ENCODE measurements at places on chromosomes 7 and 10.

GRCh38 chr7:2198760-2199159 lies 34.0 kb downstream of the MAD1L1 start:
- DNase-seq, result no peak

GRCh38 chr10:71278691-71279588 lies 40.1 kb upstream of the SLC29A3 start:
- DNase-seq, result no peak

GRCh38 chr7:91598791-91599190 lies 281.7 kb downstream of the MTERF1 start:
- no peak for DNase-seq

DNA sequence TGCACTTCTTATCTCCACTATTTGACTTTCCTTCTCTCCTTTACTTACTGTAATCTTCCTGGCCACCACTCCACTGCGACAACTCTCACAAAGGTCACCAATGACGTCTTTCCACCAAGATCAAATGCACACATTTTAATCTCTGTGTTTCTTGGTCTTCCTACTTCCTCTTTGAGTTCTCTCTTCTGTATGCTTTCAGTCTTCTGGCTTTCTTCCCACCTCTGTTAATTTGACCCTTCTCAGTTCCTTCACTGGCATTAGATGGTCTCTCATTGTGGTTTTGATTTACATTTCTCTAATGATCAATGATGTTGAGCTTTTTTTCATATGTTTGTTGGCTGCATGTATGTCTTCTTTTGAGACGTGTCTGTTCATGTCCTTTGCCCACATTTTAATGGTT lies 31.9 kb downstream of the FAM107B start:
- no peak for DNase-seq

DNA sequence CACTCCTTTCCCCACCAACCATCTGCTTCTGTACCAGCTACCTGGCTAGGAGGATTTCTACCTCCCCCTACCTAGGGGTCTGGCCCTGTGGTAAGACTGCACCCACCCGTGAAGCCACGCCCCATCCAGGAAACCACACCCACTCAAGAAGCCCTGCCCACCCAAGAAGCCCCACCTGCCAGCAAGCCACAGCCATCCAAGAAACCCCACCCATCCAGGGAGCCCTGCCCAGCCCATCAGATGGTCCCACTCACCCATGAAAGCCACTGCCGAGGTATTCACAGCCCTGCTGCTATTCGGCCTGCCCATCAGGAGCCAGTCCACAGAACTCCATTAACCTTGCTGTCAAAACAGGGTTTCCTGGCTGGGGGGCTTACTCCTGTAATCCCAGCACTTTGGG lies 15.6 kb upstream of the MUC3A start:
- no peak for DNase-seq

GRCh38 chr10:22629852-22630233 lies 84.5 kb downstream of the PIP4K2A start:
- no peak for DNase-seq

All from activated T-helper 2 cell treated with anti-CD3 and anti-CD28 coated beads, Interferon-gamma antibody, Interleukin-2, Interleukin-4, amounts not matched to agents 10 μg/mL and 5 μg/mL and 100 μg/mL, durations not matched to agents 14 hours and 24 hours and 36 hours (primary cell).